GM03348 (cell line): ENCODE measurements at places on chromosomes 7 and 10.

GRCh38 chr7:112213735-112214134 is 7.2 kb downstream of the ZNF277 start:
- DNase-seq, result no peak

DNA sequence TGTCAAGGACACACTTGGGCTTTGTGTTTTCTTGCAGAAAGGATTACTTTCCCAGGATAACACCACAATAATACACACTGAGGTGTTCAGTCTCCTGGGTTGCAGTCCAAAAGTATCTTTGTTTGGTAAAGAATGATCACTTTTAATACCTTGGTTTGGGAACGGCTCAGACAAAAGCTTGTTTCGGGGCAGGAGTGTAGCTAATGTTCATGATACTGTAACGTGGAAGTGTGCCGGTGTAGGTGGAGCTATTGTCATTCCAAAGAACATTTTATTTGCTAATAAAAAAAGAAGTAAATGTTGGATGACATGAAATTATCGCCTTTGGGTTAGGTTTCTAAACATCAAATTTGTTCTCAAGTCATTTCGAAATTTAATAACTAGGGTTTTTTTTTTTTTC is 1.2 kb downstream of the EIF4H start:
- no peak for DNase-seq

- peak; percentile 15 for DNase-seq
These were observed 154.0 kb downstream of the SGMS1 start for GRCh38 chr10:50469778-50470193.

- no peak for DNase-seq
These were observed 57.2 kb downstream of the SLC16A12 start for GRCh38 chr10:89478085-89478738.

- peak; percentile 76 for DNase-seq
These were observed 3.2 kb downstream of the UBE2H start for GRCh38 chr7:129949292-129950133.

- no peak for DNase-seq
These were observed 9.3 kb upstream of the PAPOLB start for GRCh38 chr7:4871056-4871680.

- DNase-seq, result no peak
These were observed 133.8 kb downstream of the C10orf90 start for GRCh38 chr10:126536656-126537055.

DNA sequence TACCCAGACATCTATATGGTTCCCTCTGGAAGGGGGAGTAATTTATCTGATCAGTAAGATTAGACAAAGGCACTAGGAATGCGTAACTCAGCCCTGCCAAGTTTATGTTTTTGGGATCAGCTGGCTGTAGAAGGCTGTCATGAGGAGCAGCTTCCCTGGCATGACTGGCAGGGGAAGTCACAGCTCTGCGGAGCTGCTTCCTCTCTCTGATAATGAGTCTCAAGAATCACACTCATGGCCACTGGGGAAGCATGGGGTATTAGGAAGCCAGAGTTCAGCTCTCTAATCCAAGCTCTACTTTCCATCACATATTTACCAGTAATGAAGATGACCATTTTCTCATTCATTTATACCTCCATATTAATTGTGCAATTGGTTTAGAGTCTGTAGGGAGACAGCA is 758.9 kb downstream of the GRM8 start:
- DNase-seq, result no peak

DNA sequence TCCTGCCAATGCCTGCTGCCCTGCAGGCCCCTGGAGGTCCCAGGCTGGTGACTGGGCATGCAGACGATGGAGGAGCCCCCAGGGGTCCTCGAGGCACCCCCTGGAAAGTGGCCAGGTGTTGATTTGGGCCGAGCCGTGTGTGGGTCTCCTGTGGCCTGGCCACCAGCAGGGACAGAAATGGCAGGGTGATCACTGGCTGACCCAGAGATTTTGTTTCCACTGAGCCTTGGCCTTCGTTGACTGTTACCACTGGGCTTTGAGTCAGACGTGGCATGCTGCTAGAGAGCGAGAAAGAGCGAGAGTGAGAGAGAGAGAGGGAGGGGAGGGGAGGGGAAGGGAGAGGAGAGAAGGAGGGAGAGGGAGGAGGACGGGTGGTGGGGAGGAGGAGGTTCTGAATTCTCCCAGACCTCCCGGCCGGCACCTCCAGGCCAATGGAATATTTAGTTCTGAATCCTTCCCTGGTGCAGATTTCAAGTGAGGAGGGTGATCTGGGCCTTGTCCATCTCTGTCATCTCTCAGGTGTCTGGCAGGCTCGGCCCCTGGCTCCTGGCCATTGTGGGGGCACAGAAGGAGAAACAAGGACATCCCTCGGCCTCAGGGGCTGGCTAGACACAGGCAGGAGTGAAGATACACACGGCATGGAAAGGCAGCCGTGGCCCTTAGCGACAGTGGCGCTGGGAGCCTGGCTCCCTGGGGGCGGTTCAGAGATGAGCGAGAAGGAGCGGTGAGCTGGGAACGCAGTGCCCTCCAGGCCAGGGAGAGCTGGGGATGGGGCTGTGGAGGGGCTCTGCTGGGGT is 58.2 kb downstream of the GLRX3 start:
- DNase-seq, result no peak

DNA sequence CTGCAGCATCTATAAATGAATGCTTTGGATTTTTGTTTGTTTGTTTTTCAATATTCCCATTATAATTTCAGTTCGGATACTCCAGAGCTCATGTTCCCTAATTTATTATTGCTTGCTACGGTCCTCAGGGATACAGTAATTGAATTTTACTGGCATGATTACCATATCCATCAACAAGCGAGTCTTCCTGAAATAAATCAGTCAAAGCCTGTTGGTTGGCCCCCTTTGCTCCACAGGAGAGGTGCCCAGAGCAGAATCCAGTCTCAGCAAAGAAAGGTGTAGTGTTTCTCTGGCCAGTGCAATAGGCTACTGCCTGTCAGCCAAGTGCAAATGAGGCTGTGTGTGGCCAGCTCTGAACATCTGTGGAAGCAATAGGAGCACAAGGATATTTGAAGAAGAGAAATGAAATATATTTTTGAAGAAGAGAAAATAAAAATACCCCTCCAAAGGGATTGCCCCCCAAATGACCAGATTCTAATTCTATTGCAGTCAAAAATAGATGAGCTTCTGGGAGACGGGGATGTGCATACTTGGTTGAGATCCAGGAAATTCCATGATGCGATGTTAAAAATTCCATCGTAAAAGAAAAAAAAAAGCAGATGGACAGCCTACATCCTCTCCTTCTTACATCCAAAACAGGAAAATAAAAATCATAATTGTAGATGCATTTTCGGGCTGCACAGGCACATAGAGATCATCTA is 18.1 kb downstream of the TRIL start:
- no peak for DNase-seq

GRCh38 chr10:71239946-71240795 is 27.8 kb downstream of the UNC5B start:
- no peak for DNase-seq

DNA sequence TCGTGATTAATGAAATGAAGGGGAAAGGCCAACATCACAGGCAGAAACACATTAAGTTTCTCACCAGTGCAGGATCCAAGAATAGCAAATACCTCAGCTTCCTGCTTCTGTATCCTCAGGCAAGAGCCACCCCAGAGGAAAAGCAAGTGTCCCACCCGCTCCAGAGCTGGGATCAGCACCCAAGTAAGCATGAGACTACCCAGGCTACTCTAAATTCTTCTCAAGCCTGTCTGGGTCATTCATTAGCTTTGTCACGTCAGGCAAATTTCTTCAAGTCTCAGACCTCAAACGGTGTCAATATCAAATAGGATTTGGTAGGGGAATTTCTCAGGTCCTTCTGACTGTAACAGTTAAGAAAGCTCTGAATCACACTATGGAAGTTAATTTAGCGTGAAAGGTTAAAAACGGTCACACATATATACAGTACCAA is 59.0 kb downstream of the GNA12 start:
- no peak for DNase-seq

DNA sequence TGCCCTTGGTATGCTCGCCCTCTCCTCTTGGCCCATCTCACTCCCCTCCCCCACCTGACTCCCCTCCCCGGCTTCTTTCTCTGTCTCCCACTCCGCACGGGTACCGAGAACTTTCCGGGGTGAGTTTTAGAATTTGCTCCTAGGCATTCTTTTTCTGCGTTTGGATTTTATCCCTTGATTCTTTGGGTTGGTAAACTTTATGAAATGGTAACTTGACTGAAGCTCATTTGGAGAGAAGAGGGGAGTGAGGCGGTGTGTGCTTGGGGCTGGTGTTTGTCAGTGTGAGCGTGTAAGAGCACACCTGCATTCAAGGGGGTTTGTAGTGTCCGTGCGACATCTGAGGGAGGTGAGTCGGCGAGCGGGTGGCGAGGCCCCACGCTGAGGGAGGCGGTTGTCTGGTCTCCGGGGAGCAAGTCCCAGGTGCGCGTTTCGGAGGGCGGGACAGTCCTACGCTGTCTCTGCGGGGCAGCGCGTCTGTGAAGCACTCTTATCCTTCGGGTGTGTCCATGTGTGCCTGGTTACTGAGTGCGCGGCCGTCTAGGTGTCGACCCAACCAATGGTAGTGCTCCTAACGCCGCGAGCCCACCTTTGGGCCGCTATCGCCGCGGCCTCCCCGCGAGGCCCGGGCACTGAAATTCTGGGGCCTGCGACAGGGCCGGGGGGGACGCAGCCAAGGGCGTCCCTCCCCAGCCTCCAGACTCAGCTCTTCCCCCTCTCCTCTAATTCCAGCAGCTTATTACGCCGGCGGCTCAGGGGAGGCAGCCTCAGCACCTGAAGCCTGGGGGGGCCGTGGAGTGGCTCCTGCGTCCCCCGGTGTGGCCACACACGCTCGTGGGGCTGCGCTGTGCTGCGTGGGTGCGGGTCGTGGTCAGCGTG is 2.6 kb upstream of the ZNF503 start:
- DNase-seq, result no peak

- no peak for DNase-seq
These were observed 258.1 kb downstream of the STK31 start for GRCh38 chr7:23967949-23968599.

GRCh38 chr7:22114440-22114981 is 168.8 kb upstream of the CDCA7L start:
- no peak for DNase-seq

DNA sequence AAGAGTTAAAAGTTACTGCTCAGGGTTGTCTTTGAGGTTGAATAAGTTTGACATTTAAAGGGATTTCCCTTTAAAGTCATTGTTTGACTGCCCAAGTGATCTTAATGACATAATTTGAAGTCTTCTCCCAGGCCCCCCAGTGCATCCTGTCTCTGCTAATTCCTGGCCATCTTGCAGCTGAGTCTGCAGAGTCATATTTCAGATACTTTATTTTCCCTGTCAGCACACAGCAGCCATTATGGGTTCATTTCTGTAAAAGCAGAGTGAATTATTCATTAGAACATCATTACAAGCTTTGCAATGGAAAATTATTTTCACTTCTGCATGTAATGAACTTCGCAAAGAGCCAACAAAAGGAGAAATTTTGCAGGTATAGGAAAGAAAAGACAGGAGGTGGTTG is 536.6 kb downstream of the GALNT17 start:
- DNase-seq, result no peak

- DNase-seq, result no peak
These were observed 207.9 kb downstream of the TNS3 start for GRCh38 chr7:47373871-47374451.

- no peak for DNase-seq
These were observed 113.0 kb downstream of the SGMS1 start for GRCh38 chr10:50510517-50511473.

DNA sequence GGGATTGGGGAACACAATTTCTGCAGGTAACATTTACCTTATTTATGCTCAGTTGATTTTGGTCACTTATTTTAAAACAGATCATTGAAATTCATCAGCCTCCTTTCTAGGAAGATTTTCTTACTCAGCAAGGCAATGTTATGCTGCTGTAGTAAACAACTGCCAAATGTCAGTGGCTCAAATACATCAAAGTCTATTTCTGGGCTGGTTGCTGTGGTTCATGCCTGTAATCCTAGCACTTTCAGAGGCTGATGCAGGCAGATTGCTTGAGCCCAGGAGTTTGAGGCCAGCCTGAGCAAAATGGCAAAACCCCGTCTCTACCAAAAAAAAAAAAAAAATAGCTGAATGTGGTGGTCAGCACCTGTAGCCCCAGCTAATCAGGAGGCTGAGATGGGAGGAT is 25.9 kb downstream of the HABP2 start:
- DNase-seq, result no peak

GRCh38 chr7:48938539-48939295 is 14.4 kb downstream of the CDC14C start:
- peak; percentile 76 for DNase-seq

GRCh38 chr10:129416956-129417765 is 49.9 kb upstream of the MGMT start:
- DNase-seq, result peak; percentile 47

DNA sequence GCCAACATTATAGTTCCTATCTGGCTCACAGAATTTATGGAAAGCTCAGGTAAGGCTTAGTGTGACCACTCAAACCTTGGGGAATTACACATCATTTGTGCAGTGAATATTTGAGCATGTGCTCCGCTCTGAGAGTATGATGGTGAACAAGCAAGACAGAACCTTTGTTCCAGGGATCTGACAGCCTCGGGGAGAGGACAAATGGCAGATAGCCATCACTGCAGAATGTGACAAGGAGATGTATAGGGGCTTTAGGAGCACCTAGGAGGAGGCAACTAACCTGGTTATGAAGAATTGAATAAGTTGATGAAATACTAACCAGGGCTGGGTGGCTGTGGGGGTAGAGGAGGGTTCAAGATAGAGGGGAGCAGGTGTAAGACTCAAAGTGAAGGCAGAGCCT is 290.5 kb downstream of the GFRA1 start:
- DNase-seq, result no peak

- no peak for DNase-seq
These were observed 21.2 kb downstream of the FOXL3 start for GRCh38 chr7:311131-311680.

DNA sequence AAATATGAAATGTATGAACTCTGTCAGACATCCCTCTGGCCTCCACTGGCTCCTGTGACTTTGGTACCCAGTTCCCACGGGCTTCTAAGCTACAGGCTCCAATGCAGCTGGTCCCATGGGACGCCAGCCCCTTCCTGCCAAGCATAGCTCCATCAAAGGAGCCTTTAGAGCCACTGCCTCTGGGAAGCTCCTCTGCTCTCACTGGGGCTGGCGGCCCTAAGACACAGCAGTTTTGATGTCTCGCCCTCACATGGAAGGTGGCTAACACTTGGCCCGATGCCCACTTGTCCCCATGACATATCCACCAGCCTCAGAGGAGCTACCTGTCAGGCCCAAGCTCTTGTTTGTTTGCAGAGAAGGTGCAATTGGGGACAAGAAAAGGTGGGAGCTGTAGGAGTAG is 453.7 kb upstream of the LRRN3 start:
- DNase-seq, result no peak

- DNase-seq, result no peak
These were observed 60.5 kb downstream of the SUFU start for GRCh38 chr10:102564209-102564834.

GRCh38 chr10:21722209-21722608 is 188.2 kb downstream of the MLLT10 start:
- DNase-seq, result no peak

GRCh38 chr7:82559193-82559805 is 115.7 kb upstream of the CACNA2D1 start:
- DNase-seq, result no peak

GRCh38 chr7:142418326-142418725 is 160.5 kb upstream of the PRSS58 start:
- no peak for DNase-seq
